ENCODE measurements at places on chromosomes 3 and 15.

DNA sequence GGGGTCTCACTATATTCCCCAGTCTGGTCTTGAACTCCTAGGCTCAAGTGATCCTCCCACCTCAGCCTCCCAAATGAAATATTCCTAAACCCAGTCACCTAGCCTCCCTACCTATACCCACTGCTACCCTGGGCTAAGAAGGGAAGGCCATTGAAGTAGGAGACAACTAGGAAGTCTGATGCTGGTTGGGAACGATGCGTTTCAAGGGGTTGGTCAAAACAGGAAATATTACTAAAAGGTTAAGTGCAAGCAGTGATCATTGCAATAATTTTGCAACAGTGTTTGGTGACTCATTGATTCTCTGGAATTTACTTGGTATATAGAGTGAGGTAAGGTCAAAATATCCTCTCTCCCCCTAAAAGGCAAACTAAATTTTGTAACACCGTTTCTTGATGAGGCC, 4.6 kb upstream of the UQCRC1 start:
- no peak overlapping the region for H3K27ac ChIP-seq
- no peak overlapping the region for H3K4me3 ChIP-seq
- peaks cover 15% of the 10 kb centered on the region for H3K4me1 ChIP-seq
- H3K27me3 ChIP-seq = no peaks in the 10 kb centered on the region

- H3K4me3 ChIP-seq = no peak overlapping the region
- no peaks in the 10 kb centered on the region for H3K27me3 ChIP-seq
- H3K36me3 ChIP-seq = peaks cover 3% of the 10 kb centered on the region
- no peak for DNase-seq
- H3K27ac ChIP-seq = no peak overlapping the region
Observed at GRCh38 chr3:30612437-30613132, 6.2 kb downstream of the TGFBR2 start.

GRCh38 chr3:163939926-163940325, 1138.4 kb downstream of the SI start:
- DNase-seq = no peak
- H3K4me3 ChIP-seq = no peak overlapping the region
- H3K36me3 ChIP-seq = peaks cover 3% of the 10 kb centered on the region
- H3K27ac ChIP-seq = no peak overlapping the region
- no peaks in the 10 kb centered on the region for H3K27me3 ChIP-seq

- no peak for DNase-seq
- H3K4me1 ChIP-seq = no peaks in the 10 kb centered on the region
Observed at GRCh38 chr3:39264053-39264452, 15.8 kb downstream of the CX3CR1 start.

GRCh38 chr3:81823882-81824395, 62.5 kb upstream of the GBE1 start:
- no peak for DNase-seq
- peaks cover 2% of the 10 kb centered on the region for H3K4me1 ChIP-seq
- no peak overlapping the region for H3K27ac ChIP-seq
- H3K36me3 ChIP-seq = no peaks in the 10 kb centered on the region
- no peak overlapping the region for H3K4me3 ChIP-seq

Measured in progenitor cell of endocrine pancreas (in vitro differentiated cells).